ENCODE measurements at places on chromosomes 7 and 10. TPM values are rescaled to one million over a fixed set of nuclear protein-coding genes. Genes with fewer than 3 reads are reported as not detected.
A peak's percentile ranks its signal among the peaks of the same experiment; 100 is the strongest.

GRCh38 chr10:24209432-24209771 is 464 bp downstream of the KIAA1217 start:
- DNase-seq = peak; percentile 62

GHRHR gene
- not detected for total RNA-seq

- no peak for DNase-seq
These were observed 31.4 kb upstream of the PITRM1 start for GRCh38 chr10:3203972-3204371.

SEPHS1 gene
- total RNA-seq = 22.8 TPM

ACTL6B gene
- total RNA-seq = not detected

GRCh38 chr7:35848725-35849124 is 47.9 kb downstream of the SEPTIN7 start:
- no peak for DNase-seq

Data from right atrium auricular region (tissue), 2 donors.